ENCODE measurements at places on chromosomes 5 and 9.

- no peak for DNase-seq
Measured at GRCh38 chr5:66002415-66002814, 76.0 kb downstream of the ERBIN start.

DNA sequence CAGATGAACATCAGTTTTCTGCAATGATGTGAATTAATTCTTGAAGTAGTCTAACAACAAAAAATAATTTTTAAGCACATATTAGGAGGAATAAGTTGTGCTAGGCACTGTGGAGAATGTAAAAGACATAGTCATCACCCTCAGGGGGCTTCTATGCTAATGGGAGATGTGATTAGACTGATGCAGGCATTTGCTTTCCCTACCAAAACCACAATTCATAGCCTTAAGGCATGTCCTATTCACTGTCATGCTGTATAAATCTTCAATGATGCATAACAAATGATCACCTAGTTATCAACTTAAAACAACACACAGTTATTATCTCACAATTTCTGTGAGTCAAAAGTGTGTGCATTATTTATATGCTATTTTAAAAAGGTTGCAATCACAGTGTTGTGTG lies 422.6 kb downstream of the MAN2A1 start:
- DNase-seq = no peak

DNA sequence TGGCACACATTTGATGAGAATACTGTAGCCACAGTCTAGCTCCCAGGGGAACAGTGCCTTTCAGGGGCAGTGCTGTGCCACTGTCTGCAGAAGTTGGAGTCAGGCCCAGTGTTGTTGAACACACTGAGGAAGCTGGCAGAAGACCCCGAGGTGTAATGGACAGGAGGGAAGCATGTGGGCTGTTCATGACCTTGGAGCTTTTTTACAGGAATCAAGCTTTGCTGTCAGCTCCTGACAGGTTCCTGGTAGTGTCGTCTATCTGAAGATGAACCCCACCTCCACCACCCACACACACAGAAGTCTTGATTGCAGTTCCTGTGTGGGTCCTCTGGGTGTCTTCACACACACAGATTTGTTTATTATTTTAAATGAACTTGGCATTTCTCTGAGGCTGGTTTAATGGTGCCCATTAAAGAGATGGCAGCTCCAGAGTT lies 40.3 kb upstream of the TNFAIP8 start:
- DNase-seq = peak; percentile 62

DNA sequence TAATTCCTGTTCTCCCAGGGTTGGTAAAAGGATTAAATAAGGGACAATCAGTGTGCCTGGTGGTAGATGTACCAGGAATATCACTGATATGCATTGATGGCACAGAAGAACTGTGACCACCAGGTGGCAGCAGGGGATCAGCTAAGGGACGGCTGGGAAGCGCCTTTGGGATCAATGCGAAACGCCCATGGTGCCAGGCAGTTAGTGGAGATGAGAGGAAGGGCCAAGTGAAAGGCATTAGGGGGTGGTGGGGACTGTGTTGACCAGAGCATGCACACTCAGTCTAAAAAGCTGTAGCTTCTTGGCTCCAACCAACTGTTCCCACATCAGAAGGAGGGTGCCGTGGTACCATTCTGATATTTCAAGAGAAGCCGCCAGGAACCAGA lies 55.6 kb downstream of the ARHGEF37 start:
- DNase-seq = peak; percentile 81

DNA sequence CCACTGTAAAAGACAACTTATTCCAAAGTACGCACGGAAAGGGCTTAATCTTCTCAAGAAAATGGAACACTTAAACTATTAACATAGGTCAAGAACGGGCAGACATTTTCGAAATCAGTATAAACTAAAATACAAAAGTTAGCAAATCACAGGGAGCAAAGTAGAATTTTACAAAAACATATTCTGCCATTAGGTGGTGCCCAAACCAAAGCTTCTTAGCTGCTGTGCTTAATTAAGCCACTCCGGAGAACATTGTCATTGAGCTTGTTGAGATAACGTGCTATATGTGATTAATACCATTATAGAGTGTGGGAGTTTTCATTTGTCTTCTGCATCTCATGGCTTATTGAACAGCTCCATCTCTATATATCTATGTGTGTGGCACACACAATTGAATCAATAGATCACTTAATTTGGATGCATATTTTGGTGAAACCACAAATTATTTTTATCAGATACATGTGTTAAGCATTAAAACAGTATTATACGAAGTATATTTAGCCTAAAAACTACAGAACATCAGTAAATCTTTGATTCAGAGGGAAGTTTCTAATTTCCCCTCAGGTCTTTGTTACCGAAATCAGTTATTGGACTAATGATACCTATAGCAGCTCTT lies 23.4 kb downstream of the UBLCP1 start:
- DNase-seq = peak; percentile 8

DNA sequence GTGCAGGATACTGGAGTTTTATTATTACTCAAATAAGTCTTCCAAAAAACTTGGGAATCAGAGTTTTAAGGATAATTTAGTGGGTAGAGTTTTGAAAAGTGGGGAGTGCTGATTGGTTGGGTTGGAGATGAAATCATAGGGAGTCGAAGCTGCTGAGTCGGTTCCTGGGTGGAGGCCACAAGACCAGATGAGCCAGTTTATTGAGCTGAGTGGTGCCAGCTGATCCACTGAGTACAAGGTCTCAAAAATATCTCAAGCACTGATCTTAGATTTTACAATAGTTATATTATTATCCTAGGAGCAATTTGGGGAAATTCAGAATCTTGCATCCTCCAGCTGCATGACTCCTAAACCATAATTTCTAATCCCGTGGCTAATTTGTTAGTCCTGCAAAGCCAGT lies 804.9 kb upstream of the SEMA6A start:
- no peak for DNase-seq

- DNase-seq = peak; percentile 14
Measured at GRCh38 chr9:114805670-114806525, at the start of gene TNFSF15. Gene TNFSF15 (minus strand): TSS chr9:114806039. CDS start chr9:114806012, 27 bp downstream.

- DNase-seq = no peak
Measured at GRCh38 chr5:167488371-167488770, 803.1 kb upstream of the WWC1 start.

- DNase-seq = no peak
Measured at GRCh38 chr5:170614065-170614490, 110.3 kb downstream of the KCNIP1 start.

DNA sequence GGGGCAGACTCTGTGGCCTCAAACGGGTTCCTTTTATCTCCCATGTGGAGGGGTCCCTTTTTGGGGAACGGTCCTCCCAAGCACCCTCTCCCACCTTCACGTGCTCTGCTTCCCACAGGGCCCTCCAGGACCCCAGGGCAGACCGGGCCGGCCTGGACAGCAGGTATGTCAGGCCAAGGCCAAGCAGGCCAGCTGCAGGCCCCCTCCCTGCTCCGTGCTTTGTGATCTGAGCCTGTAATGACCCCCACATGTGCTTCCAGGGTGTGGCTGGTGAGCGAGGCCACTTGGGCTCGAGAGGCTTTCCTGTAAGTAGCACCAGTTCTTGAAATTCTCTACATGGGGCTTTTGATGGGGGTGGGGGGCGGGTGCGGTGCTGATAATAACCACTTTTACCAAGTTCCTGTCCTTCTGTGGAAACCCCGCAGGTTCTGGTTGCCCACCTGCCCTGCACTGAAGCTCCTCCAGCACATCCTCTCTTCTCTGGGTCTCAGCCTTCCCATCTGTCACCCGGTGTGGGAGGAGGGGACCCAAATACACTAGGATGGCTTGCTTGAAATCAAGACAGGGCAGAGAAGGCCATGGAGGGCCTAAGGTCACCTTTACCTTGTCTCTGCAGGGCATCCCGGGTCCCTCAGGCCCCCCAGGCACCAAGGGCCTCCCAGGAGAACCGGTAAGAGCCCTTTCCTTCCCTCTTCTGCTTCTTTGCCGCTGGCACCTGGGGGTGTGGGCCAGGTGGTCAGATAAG lies 57.9 kb upstream of the ORM1 start:
- DNase-seq = no peak

DNA sequence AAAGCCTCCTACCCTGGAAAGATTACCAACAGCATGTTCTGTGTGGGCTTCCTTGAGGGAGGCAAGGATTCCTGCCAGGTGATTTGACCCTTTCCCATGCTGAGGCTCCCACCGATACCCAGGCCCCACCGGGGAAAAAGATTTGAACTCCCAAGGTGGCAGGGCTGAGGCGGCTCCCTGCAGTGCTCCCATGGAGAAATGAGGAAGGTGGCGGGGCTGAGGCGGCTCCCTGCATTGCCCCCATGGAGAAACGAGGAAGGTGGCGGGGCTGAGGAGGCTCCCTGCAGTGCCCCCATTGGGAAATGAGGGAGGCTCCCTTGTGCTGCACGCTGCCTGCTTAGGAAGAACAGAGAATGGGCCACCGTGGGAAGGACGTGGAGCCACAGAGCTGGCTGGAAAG lies 3.2 kb downstream of the PRSS3 start:
- DNase-seq = no peak

DNA sequence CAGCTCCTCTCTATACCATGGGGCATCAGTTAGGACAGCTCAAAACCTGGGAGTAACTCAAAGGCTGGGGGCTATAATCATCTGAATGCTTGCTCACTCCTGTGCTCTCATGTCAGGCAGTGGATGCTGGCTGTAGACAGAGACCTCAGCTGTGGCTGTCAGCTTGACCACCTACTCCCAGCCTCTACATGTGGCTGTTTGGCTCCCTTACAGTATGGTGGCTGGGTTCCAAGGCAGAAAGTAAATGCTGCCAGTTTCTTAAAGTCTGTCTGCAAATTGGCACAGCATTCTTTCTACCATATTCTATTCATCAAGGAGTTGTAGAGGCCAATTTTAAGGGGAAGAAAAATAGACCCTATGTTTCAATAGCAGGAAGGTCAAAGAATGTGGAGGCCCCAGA lies 66.9 kb downstream of the TMC1 start:
- no peak for DNase-seq

GRCh38 chr5:96058084-96058483 lies 96.4 kb upstream of the ELL2 start:
- DNase-seq = no peak

DNA sequence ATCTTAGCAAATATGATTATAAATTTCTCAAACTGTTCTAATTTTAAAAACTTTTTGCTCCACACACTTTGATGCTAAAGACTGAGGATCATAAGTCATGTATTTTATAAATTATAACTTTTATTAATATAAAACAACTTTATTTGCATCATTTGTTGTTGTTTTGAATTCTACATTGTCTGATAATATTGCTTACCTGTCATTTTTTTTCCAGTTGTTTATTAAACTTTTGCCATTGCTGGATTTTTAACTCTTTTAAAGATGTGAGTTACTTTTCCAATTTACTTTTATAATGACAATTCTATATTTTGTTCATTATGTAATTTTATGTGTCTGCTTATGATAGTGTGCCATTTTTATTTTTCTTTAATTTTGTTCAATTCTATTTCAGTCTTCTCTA lies 2071.2 kb upstream of the C9orf72 start:
- DNase-seq = no peak

DNA sequence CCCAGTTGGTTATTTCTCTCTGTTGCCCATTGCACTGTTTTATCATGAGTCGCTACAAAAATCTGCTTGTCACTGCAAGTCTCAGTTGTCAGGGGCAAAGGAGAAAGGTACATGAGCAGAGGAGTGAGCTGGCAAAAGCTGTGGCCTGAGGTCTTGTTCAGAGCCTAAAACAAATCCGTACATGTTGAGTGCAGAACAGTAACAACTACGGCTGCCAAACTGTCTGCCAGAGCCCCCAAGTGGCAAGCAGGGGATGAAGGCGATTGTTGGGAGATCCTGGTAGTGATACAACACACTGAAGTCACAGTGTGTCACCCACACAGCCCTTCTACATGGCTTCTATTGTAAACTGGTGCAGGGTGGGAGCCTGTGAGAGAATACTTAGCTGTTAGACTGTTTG lies 50.9 kb downstream of the BRINP1 start:
- DNase-seq = no peak

DNA sequence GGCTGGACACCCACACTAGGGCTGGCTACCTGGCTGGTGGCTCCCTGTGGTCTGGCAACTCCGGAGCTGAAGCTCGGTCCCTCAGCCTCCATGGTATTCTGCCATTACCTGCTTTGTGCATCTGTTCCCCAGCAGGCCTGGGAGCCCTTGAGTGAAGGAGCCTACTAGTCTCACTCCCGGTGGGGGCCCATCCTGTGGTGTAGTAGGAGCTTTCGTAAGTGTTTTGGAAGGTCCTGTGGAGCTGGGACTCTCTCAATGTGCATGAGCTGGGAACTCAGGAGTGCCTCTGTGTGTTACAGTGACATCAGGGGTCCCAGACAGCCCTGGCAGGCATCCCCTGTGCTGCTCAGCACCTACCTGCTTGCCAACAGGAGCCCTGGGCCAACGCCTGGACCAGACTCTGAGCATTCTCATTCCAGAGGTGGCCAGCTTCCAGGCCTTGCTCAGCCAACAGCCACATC lies 267.1 kb downstream of the GADD45G start:
- DNase-seq = no peak

GRCh38 chr5:88813244-88813643 lies 69.7 kb downstream of the MEF2C start:
- no peak for DNase-seq

- peak; percentile 64 for DNase-seq
Measured at GRCh38 chr9:32968101-32969011, 33.1 kb downstream of the APTX start.

- DNase-seq = no peak
Measured at GRCh38 chr5:54946306-54946819, 39.0 kb downstream of the ESM1 start.

GRCh38 chr9:10238087-10238486 lies 374.7 kb downstream of the PTPRD start:
- no peak for DNase-seq

GRCh38 chr9:127162046-127162863 lies 39.8 kb upstream of the ANGPTL2 start:
- no peak for DNase-seq

GRCh38 chr5:121913418-121913817 lies 48.4 kb upstream of the SRFBP1 start:
- no peak for DNase-seq

DNA sequence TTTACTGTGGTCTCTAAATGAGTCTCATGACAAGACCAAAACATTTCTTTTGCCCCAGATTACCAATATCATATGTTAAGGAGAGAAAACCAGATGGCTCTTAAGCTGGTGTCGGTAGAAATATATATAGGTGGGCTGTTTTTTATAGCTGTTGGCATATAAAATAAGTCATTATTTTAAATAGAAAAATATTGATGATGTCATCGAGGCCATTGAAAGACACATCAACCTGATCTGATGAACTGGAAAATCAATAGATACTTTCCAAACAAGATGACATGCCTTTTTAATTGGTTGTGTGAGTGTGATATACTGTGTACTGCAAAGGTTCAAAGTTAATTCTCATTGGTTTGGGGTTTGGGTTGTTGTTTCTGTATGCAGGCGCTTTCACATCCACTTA lies 617.3 kb downstream of the CCDC171 start:
- no peak for DNase-seq

- no peak for DNase-seq
Measured at GRCh38 chr9:88892724-88893123, 98.5 kb upstream of the S1PR3 start.

- DNase-seq = no peak
Measured at GRCh38 chr5:163993126-163993525, 487.7 kb downstream of the MAT2B start.
